Esophagus squamous epithelium (tissue), 5 donors: ENCODE measurements at places on chromosomes 12 and 14.

- DNase-seq: no peak
Measured at GRCh38 chr14:65703996-65704395, 291.5 kb downstream of the FUT8 start.

GRCh38 chr12:127336416-127336815 is 930.6 kb upstream of the TMEM132C start:
- no peak for DNase-seq

DNA sequence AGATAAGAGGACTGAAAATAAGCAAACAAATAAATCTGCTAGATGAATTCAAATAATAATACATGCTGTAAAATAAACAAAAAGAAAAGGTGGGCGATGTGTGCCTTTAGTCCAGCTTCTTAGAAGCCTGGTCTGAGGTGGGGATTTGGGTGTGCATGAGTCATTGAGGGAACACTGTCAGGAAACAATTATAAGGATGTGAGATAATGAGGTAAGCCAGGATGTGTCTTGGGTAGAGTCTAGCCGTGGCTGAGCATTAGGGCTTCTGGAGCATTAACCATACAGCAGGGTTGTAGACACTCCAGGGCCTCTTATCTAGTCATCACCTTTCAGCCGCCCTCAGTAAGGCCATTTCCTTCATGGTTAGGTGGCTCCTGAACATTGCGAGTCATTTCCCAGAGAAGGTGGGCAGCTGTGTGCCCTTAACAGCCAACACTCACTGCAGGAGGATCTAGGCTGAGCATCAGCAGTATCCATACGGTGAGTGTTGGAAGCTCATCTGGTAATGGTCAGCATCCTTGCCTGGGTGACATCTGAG is 405.6 kb downstream of the GLT1D1 start:
- no peak for DNase-seq

DNA sequence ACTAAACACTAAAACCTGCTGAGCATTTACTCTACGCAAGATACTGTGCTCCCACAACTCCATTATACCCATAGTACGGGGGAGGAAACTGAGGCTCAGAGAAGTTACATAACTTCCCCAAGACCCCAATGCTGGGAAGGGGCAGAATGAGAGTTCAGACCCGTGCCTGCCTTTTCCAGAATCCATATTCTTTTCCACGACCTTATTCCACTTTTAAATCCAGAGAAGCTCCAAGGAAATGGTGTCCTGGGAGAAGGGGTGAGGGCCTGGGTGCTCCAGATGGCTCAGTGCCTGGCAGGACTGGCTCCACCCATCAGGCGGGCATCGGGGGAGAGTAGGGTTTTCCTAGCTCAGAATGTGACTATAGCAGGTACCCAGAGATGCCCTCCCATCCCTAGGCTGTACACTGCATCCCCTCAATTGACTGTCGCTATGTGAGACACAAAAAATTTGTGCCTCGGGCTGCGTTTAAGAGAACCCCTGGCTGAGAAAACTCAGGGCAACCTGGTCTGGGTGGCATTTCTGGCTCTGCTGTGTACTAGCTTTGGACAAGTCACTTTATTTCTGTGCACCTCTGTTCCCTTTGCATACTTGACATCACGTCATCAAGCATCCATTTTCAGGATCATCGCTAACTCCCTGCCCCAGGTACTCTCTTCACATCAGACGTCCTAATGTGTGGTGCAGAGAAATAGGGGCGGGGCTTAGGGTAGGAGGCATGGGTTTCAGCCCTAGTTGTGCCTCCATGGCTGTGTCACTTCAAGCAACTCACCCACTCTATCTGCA is 11.6 kb upstream of the IQSEC3 start:
- DNase-seq: no peak

GRCh38 chr12:132548430-132549058 is 58.6 kb downstream of the FBRSL1 start:
- no peak for DNase-seq

DNA sequence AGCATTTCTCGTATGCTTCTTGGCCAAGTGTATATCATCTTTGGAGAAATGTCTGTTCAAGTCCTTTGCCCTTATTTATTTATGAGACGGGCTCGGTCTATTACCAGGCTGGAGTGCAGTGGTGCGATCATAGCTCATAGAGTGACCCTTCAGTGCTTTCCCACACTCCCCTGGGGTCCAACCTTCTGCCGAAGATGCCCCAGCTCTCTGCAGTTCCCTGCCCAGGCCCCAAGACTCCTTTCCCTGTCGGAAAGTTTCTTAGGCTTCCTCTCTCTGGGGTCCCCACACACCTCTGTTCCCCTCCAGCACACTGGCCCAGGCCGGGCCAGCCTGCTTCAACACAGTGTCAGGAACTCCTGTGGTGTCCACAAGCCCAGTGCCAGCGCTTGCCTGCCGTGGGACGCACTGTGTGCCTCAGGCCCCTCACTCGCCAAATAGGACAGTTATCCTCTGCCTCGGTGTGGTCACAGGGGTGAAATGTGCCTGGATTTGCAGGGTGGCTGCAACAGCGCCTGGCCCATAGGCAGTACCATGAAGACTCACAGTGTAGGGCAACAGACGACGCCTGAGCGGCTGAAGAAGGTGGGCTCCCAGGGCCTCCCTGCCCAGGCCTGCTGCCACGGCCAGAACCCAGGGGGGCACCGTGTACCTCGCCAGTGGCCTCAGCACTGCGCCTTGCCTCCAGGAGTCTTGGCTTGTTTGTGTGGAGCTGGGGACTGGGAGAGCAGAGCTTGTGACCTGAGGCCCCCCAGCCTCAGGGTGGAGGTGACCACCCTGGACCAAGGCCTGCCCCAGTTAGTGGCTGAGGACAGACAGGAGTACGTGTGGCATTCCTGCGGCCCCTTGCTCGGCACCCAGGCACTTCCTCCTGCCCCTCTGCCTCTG is 4.9 kb upstream of the ASPG start:
- no peak for DNase-seq

DNA sequence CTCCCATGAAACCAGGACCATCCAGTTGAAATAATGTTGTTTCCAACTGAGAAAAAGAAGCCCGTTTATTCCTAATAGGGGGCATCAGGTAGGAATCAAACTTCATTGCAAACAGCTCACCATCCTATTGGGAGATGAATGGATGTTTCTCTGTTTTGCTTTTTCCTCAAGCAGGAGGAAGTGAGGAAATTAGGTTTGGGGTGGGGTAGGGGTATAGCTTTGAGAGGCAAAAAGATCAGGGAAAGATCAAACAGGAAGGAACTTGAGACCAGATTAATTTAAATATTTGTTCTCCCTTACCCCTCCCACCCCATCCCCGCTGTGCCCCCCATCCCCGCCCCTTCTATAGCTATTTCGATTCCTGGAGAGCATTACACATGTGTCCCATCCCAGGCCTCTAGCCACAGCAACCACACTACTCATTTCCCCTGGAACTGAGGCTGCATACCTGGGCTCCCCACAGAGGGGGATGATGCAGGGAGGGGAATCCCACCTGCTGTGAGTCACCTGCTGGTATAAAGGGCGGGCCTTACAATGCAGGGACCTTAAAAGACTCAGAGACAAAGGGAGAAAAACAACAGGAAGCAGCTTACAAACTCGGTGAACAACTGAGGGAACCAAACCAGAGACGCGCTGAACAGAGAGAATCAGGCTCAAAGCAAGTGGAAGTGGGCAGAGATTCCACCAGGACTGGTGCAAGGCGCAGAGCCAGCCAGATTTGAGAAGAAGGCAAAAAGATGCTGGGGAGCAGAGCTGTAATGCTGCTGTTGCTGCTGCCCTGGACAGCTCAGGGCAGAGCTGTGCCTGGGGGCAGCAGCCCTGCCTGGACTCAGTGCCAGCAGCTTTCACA is at the start of gene IL23A:
TSS of gene IL23A (plus strand) at position 577 of the 850 bp plus-strand sequence. CDS start at position 738, 161 bp downstream.
- no peak for DNase-seq

- no peak for DNase-seq
Measured at GRCh38 chr12:64497484-64497883, 45.6 kb downstream of the TBK1 start.

DNA sequence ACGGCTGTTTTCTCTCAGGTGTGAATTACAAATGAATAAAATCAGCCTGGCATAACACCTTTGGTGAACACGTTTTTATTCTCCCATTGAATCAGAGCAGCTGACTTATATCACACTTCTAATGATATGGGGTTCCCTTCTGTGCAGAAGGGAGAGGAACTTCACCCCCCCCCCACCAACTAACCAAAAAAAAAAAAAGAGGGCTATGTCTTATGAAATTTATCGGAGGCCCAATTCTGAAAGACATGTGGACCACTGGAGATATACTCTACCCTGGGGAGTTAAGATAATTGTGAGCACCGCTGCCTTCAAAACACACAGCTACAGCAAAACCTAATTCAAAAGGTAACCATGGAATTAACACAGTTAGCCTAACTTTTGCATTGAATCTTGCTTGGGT is 4.6 kb downstream of the BCL11B start:
- no peak for DNase-seq

DNA sequence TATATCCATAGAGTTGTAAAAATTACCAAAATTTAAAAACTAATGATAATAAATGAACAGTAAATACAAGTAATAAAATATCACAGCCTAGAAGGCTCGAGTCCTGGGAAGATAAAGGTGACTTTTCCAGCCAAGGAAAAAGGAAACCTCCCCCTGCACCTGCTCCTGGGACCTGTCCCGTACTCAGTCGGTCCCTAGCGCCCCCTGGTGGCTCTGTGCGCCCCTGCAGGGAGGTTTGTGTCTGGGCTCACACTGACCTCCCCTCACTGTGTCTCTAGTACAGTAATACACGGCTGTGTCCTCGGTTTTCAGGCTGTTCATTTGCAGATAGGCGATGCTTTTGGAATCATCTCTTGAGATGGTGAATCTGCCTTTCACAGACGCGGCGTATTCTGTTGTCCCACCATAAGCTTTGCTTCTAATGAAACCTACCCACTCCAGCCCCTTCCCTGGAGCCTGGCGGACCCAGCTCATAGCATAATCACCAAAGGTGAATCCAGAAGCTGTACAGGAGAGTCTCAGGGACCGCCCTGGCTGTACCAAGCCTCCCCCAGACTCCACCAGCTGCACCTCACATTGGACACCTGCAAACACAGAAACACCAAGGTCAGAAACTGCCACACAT is 1030.4 kb downstream of the TMEM121 start:
- no peak for DNase-seq

- no peak for DNase-seq
Measured at GRCh38 chr12:54035568-54036264, 2.9 kb downstream of the HOXC5 start.

DNA sequence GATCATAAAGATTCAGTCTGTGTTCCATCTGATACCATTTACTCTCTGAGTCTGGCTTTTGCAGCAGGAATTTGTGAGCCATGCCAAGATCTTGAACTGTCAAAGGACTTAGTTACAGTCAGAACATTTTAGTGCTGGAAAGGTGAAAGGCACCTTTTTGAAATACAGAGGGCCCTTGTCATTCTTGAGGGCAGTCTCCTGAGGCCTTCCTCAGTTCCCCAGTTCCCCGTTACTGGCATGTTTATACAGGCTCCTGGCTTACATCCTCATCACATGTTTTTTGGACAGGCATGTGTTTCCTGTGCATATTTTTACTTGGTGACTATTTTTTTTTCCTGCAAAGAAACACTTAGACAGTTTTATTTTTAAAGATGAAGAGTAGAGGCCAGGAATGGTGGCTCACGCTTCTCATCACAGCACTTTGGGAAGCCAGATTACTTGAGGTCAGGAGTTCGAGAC is 21.0 kb downstream of the CFAP54 start:
- DNase-seq: no peak
